ENCODE measurements at places on chromosomes 1 and 21. TPM values are rescaled to one million over a fixed set of nuclear protein-coding genes. Genes with fewer than 3 reads are reported as not detected.

DNA sequence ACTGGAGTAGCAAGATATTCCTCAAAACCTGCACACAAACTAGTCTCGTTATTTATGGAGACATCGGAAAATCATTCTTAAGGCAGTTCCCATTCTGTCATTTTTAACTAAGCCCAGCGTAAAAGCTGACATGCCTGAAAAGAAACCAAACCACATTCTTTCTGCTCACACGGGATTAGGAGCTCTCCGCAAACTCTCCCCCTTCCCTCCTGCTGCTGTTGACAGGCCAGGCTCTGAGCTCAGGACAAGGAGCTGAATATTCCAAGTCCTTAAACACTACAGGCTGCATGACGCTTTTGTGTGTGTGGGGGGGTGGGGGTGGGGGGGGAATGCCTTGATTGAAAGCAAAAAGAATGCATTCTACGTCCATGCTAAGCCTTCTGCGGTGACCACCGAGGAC, 5.2 kb downstream of the OLIG1 start:
- DNase-seq: no peak

Gene CYP4A11
- total RNA-seq: not detected

Gene FMO2
- total RNA-seq: 0.22 TPM

GRCh38 chr1:174447866-174448530, at the start of gene GPR52:
Gene GPR52, plus strand, starts transcription at chr1:174447964. Its CDS starts 148 bp downstream, at chr1:174448112.
- DNase-seq: no peak

DNA sequence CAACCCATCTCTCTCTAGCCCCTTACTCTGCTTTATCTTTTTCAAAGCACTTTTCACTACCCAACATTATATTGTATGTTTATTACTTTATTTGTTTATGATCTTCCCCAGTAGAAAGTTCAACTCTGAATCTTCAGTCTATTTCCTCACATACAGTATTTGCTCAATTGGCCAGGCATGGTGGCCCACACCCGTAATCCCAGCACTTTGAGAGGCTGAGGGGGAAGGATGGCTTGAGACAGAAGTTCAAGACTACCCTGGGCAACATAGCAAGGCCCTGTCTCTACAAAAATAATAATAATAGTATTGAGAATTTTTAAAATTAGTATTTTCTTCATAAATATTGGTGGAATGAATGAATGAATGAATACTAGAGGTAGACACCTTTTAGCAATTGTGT, 1.2 kb downstream of the STPG1 start:
- DNase-seq: no peak

Gene DENND2C
- 0.11 TPM for total RNA-seq

GRCh38 chr1:112391603-112391940, 4.4 kb upstream of the CTTNBP2NL start:
- DNase-seq: no peak

Gene SYPL2
- total RNA-seq: 0.20 TPM

Gene RABGGTB
- 166 TPM for total RNA-seq

DNA sequence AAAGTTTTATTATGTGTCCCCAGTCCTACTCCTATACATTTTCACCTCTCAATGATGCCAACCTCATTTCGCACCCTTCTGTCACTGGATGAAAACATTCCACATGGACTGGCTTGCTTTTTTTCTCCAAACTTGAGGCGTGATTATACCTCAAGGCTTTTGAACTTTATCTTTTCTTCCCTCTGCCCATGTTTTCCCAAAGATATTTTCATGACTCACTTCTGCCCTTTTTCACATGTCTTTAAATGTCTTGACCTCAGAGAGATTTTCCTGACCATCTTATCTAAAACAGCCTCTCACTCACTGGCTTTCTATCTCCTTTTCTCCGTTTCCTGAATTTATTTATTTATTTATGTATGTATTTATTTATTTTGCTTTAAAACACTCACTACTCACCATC, 659.0 kb downstream of the PTPRC start:
- DNase-seq: no peak

Gene CASZ1
- 2.8 TPM for total RNA-seq

GRCh38 chr21:33455686-33456446, 23.9 kb downstream of the TMEM50B start:
- DNase-seq: no peak

DNA sequence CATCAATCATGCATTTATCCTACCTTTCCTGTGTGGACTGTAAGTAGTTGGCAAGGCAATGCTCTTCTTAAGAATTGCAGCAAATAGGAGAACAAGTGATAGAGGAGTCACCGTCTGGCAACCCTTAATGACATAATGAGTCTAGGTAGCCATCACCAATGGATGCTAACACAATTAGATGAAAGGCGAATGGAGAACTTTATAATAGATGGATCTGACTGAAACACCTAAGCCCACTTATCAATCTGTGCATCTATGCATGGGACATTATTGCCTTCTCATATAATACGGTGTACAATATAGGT, 18.9 kb upstream of the CAPN8 start:
- no peak for DNase-seq

DNA sequence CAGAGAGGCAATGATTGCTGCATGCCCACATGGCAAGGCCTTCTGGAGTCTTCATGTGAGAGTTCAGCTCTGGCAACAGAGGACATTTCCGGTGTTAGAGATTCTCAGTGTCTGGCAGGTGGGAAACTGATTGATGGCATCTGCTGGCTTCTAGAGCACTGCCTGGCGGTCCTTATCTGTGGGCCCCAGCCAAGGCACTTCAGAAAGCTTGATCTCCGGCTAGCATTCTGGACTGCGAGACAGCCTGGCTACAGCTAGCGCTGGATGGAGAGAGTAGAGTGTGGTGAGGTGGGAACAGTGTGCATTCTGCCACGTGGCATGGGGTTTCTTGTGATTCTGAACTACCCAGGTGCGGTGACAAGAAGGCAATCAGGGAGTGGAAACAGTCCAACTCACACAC, 9.4 kb downstream of the ZNF678 start:
- peak; percentile 81 for DNase-seq

Gene PADI2
- total RNA-seq: 0.11 TPM

- DNase-seq: no peak
Observed at GRCh38 chr1:202197653-202198365, 4.2 kb downstream of the LGR6 start.

Gene TNFRSF8
- total RNA-seq: 38.4 TPM

DNA sequence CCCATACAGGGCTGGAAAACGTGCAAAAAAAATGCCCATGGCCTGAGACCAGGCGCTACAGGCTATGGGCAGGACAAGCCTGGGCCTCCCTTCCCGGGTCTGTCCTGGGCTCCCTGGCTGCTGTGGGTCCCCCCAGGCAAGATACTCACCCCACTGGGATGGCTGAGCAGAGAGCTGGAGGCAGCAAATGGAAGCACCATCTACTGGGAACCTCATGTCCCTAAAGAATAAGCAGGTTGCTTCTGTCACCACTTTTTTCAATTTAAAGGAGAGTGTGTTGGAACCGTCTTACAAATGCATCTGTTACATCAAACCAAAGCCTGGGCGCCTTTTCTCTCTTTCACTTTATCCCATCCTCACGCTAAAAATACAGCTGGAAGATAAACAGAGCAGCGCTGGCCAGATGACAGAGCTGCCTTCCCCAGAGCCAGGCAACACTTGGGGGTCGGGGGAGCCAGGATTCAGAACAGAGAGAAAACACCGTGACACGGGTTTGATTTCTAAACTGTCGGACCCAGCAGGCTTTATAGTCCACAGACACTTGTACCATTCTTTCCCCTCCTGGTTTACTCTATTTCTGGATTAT, 262.1 kb upstream of the VAMP3 start:
- DNase-seq: no peak

DNA sequence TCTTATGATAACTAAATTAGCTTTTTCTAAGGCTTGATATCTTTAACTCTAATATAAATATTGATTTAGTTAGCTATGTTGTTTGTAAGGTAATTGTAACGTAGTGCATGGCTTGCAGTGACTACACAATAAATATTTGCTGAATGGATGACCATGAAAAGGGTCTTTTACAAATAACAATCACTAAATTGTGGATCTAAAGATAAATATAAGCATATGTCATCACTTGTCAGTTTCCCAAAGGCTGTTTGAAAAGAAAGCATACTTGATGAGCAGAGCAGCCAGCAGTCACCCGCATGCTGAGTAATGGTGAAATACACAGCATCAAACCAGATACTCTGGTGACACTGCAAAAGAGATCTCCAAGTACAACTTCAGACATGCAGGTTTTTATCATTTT, 92.5 kb upstream of the FMN2 start:
- DNase-seq: no peak

Gene LMX1A
- not detected for total RNA-seq

DNA sequence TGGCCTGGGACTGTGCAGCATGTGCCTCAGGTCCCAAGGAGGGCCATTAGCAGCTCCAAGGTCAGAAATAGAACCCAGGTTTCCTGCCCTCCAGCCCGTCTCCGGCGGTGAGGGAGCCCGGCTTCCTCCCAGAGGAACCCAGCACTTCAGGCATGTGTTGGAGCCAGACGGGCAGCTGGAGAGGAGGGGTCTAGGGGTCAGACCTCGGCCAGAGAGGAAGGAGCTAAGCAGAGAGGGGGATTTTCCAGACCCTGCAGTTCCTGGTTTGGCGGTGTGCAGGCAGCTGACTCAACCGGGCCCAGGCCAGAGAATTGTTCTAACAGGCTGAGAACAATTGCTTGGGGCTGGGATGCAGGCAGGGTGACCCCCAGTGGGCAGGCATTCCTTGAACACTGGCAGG, 37.1 kb downstream of the HSPG2 start:
- no peak for DNase-seq

Gene ALX3
- not detected for total RNA-seq

DNA sequence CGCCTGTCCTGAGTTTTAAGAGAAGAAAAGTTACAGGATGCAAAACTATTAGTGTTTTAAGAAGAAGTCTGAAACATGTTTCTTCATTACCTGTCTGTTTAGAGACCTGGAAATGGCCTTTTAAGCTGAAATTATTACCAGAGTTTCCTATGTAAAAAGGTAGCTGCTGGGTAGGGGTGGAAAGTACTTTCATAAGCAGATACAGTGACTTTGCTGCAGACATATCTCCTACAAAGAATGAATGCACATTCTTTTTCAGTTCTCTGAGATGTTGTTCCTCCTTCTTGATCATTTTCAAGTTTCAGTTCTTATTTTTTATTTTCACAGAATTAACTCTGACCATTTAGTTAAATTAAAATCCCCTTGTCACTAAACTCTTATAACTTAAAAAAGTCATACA, 1329.6 kb downstream of the KCNT2 start:
- DNase-seq: no peak

- DNase-seq: no peak
Observed at GRCh38 chr21:32949701-32950100, 76.0 kb upstream of the OLIG2 start.

DNA sequence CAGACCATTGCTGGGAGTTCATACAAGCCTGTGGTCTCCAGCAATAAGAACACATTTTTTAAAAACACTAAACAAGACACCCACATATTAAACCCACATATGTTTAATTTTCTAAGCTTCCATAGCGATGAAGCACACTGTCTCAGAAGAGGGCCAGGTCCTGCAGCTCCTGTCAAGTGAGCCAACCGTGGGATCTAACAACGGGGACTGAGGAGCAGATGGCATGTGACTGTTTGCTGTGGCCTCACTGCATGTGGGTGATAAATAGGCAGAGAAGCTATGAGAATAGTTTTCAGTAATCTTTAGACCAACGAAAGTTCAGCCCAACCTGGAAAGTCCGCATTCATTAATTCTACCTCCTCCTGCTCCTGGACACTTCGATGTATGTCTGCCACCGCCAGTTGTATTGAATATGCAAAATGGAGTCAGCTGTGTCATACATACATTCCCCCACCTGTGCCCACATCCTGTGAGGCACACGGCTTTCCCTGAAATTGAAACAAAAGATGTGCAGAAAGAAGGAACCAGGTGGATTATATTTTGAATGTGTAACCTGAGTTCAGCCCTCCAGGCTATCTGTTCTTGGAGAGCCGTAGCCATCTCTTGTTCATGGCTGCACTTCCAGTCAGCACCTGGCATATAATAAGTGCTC, 88.2 kb downstream of the MIS18A start:
- no peak for DNase-seq

DNA sequence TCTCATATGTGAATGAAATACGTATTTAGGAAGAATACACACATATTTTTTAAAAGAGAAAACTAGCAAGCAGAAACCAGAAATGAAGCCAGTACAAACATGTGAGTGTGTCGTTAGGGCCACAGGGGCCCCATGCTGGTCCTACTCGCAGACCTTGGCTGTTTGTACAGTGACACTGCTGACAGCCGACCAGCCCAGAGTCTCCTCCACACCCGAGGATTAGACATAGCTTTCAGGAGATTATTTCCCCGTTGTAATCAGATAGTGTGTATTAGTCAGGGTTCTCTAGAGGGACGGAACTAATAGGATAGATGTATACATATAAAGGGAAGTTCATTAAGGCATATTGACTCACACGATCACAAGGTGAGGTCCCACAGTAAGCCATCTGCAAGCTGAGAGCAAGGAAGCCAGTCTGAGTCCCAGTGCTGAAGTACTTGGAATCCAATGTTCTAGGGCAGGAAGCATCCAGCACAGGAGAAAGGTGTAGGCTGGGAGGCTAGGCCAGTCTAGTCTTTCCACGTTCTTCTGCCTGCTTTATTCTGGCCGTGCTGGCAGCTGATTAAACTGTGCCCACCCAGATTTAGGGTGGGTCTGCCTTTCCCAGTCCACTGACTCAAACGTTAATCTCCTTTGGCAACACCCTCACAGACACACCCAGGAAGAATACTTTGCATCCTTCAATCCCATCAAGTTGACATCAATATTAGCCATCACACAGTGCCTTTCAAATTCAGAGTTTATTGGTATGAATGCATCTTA, 51.2 kb downstream of the DIP2A start:
- DNase-seq: no peak

DNA sequence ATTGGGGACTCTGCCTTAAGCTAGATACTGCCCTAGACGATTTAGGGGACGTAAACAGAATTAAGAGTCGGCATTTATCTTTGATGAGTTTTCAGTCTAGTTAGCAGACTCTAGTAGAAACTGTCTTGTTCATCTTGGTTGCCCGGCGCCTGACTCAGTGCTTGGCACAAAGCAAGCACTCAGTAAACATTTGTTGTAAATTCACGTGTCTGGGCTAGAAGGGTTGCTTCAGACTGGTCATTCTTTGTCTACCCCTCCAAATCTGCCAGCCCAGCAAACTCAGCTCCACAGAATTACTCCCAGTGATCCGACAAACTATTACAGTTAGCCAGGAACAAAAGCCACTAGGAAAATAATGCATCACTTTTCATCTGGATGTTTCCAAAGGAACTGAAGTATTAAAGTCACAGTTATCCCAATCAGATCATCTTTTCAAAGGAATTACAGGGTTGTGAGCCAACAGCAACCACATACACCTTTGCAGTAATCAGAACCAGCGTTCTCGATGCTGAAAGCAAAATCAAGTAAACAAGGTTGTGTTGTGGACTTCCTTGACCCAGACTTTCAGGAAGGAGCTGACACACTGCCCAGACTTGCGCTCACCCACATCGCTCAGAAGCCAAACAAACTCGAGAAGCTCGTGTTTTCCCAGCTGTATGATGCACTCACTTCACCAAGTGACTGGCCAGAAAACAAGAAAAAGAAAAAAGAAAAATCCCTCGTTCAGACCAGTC, 66.5 kb upstream of the GADD45A start:
- DNase-seq: no peak

Gene BATF3
- 2.0 TPM for total RNA-seq

Gene UBE2J2
- total RNA-seq: 109 TPM

- DNase-seq: no peak
Observed at GRCh38 chr1:18531503-18531845, 50.7 kb downstream of the KLHDC7A start.

Gene C1orf115
- total RNA-seq: not detected

Gene ASTN1
- total RNA-seq: 0.22 TPM

- no peak for DNase-seq
Observed at GRCh38 chr1:240101306-240101705, 9.6 kb downstream of the FMN2 start.

Gene SHE
- not detected for total RNA-seq

Gene PBX1
- 0.54 TPM for total RNA-seq

GRCh38 chr21:37208741-37209225, 58.4 kb downstream of the VPS26C start:
- DNase-seq: no peak
